ENCODE measurements at places on chromosomes 13 and 19.

- no peak for DNase-seq
Measured at GRCh38 chr19:33248553-33248953, 22.9 kb upstream of the SLC7A10 start.

GRCh38 chr13:94988654-94989053, 276.3 kb upstream of the SOX21 start:
- DNase-seq = no peak

- no peak for DNase-seq
Measured at GRCh38 chr19:5317321-5317720, 23.3 kb downstream of the PTPRS start.

- no peak for DNase-seq
Measured at GRCh38 chr19:30910485-30911240, 438.6 kb downstream of the TSHZ3 start.

DNA sequence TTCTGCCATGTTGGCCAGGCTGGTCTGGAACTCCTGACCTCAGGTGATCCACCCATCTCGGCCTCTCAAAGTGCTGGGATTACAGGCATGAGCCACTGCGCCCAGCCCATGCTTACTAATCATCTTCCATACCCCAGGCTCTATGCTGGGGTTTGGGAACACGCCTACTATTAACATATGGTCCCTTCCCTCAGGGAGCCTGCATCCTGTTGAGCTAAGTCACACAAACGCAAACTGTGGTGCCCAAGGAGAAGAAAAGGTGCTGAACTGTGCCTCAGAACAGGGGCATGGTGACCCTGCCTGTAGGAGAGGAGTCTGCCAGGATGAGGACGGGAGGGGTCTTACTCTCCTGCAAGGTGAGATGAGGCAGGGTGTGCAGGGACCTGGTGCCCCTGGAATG, 5.6 kb downstream of the MICOS13 start:
- DNase-seq = no peak

- no peak for DNase-seq
Measured at GRCh38 chr19:51417810-51418157, 342 bp upstream of the SIGLEC10 start.

GRCh38 chr19:17910791-17911360, 21.9 kb upstream of the CCDC124 start:
- DNase-seq = no peak

DNA sequence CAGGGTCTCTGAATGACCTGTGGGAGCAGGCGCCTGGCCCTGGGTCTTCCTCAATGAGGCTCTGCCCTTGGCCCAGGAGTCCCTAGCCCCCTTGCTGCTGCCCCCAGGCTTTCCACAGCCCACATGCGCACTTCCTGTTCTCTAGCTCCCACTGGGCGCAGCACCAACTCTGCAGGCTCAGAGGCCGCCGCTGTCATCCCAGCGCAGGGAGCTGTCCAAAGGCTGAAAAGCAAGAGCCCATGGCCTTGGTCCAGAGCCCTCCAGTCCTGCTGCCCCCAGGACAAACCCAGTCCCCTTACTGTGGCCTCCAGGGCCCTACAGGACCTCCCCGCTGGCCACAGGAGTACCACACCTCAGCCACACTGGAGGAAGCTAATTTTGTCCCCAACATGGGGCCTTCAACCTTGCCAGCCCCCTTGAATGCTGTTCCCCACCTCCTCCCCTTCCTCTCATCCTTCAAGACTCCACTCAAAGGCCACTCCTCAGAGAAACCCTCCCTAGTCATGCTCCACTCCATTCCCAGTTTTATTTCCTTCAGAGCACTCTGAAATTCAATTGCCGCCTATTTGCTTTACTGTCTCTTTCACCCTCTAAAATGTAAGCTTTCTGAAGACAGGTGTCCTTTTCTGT, 8.0 kb upstream of the POU2F2 start:
- peak; percentile 79 for DNase-seq

All from muscle of arm (tissue), 14 donors.